ENCODE measurements at places on chromosomes 2 and 18.

GRCh38 chr18:48921305-48922225 is 29.2 kb downstream of the SMAD7 start:
- DNase-seq = no peak

DNA sequence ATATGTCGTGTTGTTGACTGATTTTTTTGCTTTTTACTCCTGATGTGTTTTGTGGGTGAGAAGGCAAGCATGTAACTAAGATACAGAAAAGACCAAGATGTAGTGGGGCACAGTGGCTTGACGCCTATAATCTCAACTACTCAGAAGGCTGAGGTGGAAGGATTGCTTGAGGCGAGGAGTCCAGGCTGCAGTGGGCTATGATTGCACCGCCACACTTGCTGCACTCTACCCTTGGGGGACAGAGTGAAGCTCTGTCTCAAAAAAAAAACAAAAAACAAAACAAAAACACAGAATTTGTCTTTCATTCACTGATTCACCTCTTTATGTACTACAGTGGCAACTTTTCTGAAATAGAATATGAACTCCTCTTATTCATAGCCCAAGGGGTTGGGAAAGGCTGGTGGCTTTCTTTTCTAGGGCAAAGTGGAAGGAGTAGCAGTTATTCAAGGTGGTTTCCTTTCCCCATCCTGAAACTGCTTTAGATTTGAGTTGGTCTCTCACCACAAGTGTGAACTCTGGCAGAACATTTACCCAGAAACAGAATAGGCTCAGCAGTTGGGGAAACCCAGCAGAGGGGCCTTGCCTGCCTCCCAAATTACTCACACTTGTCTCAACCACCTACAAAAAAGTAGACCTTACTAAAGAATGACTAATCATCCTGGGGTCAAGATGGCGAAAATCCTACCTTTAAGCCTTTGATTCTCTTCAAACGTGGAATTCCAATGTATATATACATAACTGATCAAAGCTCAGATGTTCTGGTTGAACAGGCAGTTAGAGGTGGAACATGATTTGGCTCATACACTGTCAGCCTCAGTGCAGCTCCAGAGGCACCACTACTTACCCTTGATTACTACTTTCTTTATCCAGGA is 6.5 kb downstream of the TANK start:
- no peak for DNase-seq

GRCh38 chr18:50816419-50817166 is 3.2 kb downstream of the MRO start:
- no peak for DNase-seq

DNA sequence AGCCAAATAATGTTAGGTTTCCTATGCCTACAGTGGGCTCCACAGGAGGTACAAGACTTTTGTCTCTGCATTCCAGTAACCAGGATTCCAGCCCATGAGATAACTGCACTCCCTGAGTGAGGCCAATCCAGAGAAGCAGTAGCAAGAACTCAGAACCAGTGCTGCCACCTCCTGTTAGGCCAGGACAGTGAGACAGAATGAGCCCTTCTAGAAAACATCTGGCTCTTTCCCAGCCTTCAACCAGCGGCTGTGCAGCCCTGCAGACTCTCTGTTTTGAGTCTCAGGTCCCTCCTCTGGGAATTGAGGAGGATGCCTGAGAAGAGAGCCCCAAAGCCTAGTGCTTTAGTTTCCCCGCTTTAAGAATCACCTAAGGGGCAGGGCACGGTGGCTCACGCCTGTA is 44.2 kb downstream of the ARID5A start:
- no peak for DNase-seq

GRCh38 chr2:12430407-12431133 is 286.2 kb upstream of the TRIB2 start:
- no peak for DNase-seq

DNA sequence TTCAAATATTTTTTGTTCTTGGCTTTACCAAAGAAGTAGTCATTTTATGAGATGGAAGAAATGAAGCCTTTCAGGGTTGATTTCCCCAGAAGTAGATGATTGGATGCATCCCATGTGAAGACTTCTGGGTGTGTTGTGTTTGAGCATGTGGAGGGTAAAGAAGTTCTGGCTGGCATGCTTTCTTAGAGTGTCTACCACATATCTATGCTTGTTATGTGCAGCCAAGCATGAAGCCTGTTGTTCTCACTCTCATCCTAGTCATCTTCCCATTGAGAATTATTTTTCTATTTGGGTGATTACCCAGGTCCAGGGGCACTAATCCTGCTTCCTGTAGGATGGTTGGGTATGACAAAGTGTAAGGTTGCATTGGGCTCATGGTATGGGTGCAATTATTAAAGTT is 472.9 kb downstream of the PTPRM start:
- no peak for DNase-seq

- DNase-seq = no peak
Observed at GRCh38 chr2:219078126-219078525, 17.4 kb upstream of the IHH start.

DNA sequence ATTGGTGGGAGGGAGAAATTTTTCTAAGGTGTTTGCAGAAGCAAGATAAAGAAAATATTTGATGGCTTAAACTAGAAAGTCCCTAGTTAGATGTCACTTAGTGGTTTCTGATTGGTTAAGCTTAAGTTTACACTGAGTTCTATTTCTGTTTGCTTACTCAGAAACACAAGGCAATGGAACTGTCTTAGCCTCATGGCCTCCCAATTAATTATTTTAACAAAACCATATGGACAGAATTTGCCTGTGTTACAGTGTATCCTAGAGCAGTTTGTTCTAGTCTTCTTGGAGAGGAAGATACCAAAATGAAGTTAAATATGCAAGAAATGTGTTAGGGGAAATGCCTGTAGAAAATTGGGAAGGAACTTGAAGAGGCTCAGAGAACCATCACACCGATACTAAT is 4.6 kb upstream of the IMPACT start:
- DNase-seq = no peak

GRCh38 chr2:135818937-135819610 is 17.9 kb downstream of the LCT start:
- DNase-seq = peak; percentile 26

DNA sequence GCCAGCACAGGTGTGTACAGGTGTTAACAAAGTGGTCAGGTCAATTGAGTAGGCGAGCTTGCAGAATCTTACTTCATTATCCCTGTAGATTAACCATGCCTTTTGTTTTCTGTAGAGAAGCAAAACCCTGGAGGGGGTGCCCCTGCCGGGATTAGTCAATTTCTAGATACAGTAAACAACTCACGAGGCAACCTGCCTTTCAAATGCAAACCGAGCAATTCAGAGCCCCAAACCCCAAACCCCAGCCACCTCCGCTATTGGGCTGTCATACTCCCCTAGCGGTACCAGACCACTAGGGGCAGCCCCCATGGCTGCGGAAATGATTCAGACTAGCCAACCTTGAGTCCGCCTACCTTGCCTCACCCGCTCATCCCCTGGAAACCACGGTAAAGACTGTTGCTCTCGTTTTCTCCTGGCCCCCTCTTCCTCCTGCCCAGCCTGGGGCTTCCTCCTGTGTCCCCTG is 61.4 kb upstream of the KIF5C start:
- DNase-seq = no peak

DNA sequence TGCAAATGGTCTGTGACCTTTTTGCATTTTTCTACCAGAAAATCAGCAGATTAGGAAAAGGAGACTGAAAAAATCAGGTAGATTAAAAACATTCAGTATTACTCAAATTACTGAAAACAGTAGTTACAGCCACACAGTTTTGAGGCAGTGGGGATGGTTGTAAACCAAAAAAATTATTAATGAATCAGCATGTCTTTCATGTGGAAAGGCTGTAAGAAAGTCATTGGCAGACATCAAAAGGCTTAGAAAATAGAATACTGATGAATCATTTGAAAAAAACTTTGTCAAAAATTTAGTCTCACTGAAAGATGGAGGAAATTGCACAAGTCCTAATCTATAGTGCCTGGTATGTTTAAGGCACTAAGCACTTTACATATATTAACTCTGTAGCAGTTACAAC is 133.9 kb upstream of the GCFC2 start:
- peak; percentile 12 for DNase-seq

GRCh38 chr18:37254236-37254754 is 311.3 kb downstream of the CELF4 start:
- no peak for DNase-seq

DNA sequence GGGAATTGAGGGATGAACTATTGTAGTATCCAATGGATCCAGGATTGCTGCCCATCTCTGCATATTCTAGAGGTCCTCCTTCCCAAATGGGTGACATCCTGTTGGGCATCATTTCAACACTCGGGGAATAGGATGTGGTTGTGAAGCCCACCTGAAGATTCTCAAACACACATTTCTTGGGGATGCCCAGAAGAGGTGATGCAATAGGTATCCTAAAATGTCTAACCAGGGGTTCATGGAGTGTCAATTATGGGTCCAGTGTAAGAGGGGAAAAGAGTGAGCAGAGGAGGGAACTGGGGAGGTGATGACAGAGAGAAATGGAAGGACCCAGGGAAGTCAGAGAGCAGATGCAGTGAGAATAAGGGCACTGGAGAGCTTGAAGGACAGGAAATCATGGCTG is 52.1 kb downstream of the POLE4 start:
- no peak for DNase-seq

GRCh38 chr2:159905926-159906714 is 108.1 kb upstream of the CD302 start:
- no peak for DNase-seq

DNA sequence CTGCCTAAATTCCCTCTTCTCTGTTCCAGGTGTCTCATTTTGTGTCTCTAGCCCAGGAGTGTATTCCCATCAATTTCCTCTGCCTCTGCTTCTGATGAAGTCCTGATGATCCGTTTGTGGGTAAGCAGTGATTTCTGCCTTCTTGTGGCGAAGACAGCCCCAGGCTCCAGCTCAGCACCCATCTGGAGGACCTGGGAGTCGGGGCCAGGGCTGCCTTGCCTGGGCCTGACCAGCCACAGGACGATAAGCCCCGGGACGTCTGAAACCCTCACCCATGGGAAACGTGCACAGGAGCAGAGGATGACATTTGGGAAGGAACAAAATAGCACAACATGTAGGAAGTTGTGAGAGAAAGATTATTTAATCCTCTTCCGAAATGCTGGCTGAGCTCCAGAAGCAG is 206.9 kb downstream of the FBXO15 start:
- DNase-seq = no peak

DNA sequence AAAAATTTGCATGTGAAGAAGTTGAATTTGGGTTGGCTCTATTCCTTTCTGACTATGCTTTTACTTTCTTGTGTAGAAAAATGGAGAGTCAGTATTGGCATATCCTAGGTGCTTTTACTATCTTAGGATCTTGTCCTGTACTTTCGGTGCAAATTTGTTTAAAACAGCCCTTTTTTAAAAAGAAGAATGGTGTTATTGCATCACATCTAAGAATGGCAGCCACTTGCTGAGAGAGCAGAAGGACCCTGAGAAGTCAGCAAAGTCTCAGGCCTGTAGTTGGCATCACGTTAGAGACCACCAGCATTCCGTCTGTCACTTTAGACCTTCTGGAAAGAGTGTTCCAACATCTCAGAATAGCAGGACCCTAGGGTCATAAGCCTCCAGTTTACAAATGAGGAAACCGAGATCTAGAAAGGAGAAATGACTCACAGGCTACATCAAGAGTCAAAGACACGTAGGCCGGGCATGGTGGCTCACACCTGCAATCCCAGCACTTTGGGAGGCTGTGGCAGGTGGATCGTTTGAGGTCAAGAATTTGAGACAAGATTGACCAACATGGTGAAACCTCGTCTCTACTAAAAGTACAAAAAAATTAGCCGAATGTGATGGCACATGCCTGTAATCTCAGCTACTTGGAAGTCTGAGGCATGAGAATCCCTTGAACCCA is 42.5 kb downstream of the SPATS2L start:
- DNase-seq = no peak

DNA sequence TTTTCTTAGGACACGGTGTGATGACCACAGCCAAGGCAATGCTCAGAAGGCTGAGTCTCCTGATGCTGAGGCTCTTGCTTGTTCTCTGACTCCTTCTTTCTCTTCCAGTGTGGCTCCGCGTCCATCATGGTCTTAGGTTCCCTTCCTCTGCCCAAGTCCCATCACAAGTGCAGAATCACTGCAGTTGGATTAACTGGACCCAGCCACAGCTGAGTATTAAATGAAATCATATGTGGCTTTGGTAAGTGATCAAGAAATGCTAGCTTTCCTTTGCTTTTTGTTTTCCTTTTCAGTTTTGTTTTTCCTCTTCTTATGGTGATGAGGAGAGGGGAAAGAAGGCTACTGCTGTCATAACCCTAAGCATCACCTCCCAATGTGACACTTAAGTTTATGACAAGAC is 375.8 kb downstream of the INSIG2 start:
- no peak for DNase-seq

DNA sequence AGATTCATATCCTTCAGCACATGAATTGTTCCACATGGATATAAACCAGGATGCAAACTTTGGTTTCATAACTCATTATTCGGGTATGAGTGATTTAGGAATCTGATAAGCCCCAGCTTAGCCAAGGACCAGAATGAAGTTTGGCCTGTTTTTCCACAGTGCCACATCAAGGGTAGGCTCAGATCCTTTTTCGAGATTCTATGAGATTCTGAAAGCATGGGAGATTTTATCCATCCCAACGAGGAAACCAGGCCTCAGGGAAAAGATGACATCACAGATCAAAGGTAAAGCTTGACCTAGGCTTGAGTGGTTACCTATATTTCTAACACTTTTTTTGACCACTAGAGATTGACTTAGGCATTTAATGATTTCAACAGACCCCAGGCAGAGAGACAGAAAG is 590.8 kb upstream of the PKDCC start:
- no peak for DNase-seq

DNA sequence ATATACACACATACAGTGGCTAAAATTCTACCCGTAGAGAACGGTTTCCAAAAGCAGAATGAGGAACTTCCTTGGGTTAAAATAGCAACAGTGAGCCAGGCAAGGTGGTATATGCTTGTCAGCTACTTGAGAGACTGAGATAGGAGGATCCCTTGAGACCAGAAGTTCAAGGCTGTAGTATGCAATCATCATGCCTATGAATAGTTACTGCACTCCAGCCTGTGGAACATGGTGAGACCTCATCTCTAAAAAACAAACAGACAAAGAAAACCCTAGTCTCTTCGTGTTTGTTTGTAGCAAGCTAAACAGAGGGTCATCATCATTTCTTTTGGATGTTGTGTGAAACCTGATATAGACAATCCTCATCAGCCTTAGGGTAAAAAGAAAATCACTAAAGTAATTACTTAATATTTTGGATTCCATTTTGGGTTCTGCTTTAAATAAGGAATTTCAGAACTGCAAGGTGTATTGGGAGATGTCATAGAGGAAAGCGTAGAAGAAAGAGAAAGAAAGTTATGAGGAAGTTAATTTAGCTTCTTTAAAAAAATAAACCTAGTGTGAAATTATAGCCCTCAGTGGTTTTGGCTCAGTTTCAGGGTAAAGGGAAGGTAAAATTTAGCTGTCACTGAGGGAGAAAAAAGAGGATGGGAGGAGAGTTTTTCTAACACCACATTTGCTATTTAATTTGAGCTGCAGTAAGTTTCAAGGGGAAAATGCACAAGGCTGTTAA is 46.5 kb downstream of the PLEK start:
- no peak for DNase-seq

GRCh38 chr2:162164802-162165201 is 12.8 kb upstream of the GCG start:
- DNase-seq = peak; percentile 9

Data from fibroblast of skin of abdomen (primary cell).